Left ventricle myocardium superior (tissue), 1 donor: ENCODE measurements at places on chromosomes 3 and 15. TPM values are rescaled to one million over a fixed set of nuclear protein-coding genes. Genes with fewer than 3 reads are reported as not detected.

DNA sequence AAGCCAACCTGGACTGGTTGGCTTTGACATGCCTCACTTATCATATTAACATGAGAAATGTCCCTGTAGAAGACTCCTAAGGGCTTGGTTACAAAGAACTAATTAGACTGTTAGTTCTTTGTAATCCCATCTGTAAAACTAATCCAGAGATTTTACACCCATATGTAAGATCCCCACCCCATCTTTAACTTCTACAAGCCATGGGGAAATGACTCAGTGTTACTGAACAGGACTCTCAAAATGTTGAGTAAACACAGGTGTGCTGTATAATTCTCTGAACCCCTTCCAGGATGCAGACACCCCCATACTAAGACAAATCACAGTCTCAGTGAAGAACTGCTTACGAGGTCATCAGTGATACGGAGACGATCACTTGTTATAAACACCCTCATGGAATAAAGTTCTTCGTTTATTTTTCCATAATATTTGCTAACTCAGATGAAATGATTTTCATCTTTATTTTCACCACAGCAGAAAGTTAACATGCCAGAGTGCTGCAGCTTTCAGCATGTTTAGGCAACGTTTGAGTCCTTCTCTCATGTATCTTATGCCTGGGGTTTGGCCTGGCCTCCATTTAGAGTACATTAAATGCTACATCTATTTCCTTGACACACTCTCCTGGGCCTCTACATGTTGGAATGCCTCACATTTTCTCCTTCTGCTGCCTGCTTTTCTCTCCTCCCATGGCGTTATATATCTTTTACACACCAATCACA lies 55.3 kb upstream of the LEKR1 start:
- no peak for DNase-seq

GRCh38 chr3:183328823-183329222 lies 75.8 kb downstream of the B3GNT5 start:
- DNase-seq = no peak

The CHRNB4 gene
- not detected for total RNA-seq

GRCh38 chr15:66647358-66647757 lies 54.7 kb upstream of the SMAD6 start:
- DNase-seq = peak; percentile 75

GRCh38 chr15:61410662-61411061 lies 181.6 kb upstream of the RORA start:
- DNase-seq = no peak

DNA sequence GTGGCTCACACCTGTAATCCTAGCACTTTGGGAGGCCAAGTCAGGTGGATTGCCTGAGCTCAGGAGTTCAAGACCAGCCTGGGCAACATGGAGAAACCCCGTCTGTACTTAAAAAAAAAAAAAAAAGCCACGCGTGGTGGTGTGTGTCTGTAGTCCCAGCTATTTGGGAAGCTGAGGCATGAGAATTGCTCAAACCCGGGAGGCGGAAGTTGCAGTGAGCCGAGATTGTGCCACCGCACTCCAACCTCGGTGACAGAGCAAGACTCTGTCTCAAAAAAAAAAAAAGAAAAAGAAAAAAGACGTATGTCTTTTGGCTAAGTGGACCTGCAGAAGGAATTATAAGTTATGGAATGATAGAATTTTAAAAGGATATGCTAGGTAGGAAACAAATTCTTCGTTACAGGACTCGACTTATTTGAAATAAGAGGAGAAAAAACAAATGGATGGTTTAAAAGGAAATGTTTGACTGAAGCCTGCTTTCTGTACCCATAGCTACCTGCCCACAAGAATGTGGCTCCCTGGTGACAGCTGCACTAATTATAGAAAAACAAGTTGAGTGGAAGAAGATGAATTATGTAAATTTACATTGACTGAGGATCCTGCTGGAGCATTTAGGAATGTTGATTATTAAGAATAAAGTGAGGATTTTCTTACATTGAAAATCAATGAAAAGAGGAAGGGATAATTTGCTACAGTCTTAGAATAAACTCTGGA lies 36.0 kb upstream of the SKIL start:
- no peak for DNase-seq

- DNase-seq = no peak
Measured at GRCh38 chr15:80744826-80745225, 34.3 kb upstream of the CEMIP start.

DNA sequence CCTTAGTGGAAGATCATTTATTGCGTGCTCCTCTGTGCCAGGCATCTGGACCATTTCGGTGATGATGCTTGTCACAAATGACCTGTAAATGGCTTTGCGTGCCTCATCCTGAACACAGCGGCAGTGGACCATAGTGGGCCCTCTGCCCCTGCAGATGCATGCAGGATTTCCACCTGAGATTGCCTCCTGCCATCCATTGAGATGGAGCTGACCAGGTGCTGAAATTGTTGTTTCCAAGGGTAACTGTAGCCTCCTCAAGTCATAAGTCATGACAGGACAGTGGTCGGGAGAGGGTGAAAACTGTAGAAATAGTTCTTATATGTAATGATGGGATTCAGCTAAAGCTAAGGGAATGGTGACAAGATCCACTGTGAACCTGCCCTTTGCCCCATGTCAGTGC lies 35.5 kb downstream of the CLSTN2 start:
- DNase-seq = no peak

- DNase-seq = no peak
Measured at GRCh38 chr3:193962986-193963685, 172.8 kb upstream of the HES1 start.

DNA sequence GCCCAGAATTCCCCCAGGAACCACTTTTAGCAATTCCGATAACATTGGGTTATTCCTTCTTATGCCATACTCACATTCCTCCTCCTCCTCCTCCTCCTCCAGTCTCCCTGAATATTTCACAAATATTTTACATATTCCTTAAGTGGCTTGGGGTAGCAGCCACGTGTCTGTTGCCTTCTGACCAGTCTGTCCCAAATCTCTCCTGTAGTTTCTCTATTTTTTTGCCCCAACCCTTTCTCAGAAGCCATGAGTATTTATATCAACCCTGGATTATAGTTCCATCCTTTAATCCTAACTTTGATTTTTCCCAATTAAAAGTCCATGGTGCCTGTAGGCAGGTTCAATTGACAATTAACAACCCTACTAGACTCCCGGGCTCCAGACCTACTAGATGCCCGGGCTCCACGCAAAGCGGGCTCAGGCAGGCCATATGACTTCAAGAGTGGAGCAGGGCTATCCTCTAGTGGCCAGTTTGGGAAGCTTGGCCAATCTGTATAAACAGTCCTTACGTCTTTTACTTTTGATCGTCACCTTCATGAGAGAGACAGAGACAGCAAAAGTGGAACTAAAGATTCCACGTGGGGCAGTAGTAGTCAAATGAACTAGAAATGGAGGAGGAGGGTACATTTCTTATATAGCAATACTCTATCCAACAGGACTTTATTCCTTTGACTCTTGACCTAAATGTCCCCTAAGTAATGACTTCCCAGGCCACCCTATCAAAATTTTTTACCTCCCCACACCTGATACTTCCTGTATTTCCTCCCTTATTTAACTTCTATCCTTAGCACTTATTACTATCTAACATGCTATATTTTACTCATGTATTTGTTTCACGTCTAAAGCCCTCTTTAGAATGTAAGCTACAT lies 69.7 kb downstream of the USF3 start:
- peak; percentile 65 for DNase-seq
